Fibroblast of the aortic adventitia (primary cell): ENCODE measurements at places on chromosomes 4 and X. TPM values are rescaled to one million over a fixed set of nuclear protein-coding genes. Genes with fewer than 3 reads are reported as not detected.

Gene HNRNPH2
- 66.2 and 161 TPM in 2 replicates for total RNA-seq

GRCh38 chrX:43560247-43560946, 95.7 kb upstream of the MAOA start:
- no peak for DNase-seq

DNA sequence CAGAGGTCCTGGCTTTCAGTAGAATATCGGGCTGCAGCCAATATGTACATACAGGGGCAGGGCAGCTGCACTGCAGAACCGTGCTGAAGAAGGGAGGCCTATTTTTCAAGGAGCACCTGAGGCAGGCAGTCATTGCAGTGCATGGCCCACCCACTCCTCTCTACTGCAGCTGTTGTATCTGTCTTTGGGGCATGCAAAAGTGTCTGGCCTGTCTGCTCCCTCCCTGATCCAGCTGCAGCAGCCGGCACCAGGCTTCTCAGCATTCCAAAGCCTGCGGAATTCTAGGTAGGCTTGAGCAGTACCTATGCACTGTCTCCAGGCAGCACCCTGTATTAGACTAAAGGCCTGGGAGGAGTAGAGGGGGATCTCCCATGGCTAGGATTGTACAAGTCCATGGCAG, 415.2 kb upstream of the MAGEB16 start:
- no peak for DNase-seq

DNA sequence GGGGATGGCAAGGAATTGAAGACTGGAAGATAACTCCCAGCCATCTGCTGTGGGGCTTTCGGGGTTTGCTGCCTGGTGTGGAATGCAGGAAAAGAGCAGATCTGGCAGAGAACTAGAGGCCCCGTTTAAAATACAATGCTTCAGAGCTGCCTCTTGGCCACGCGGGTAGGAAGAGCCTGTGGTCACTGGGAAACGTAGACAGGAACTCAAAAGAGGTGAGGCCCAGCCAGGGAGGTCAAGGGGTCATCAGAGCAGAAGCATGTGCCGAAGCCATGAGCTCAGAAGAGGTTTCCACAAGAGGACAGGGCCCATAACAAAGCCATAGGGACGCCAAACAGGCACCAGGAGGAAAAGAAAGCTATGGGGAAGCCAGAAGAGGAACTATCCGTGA, 14.5 kb upstream of the STS start:
- peak; percentile 69 for DNase-seq

DNA sequence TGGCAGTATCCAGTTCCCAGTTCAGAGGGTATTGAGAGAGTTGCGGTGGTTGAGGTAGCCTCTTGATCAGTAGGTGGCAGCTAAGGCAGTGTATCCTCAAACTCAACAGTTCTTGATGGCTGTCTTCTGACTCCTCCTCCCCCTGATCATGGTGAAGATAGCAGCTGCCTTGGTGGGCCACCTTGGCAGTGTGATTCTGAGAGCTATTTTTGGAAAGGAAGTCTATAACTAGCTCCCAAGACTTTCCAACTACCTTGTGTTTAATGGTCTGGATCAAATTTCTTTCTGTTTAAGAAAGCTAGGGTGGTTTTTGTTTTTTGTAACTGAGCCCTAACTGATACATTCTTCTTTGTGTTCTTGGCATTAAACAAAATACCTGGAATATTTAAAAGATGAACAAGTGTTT, 10.5 kb upstream of the TBC1D19 start:
- peak; percentile 20 for DNase-seq
